ENCODE measurements at places on chromosomes 1 and 21.
A peak's percentile ranks its signal among the peaks of the same experiment; 100 is the strongest.

DNA sequence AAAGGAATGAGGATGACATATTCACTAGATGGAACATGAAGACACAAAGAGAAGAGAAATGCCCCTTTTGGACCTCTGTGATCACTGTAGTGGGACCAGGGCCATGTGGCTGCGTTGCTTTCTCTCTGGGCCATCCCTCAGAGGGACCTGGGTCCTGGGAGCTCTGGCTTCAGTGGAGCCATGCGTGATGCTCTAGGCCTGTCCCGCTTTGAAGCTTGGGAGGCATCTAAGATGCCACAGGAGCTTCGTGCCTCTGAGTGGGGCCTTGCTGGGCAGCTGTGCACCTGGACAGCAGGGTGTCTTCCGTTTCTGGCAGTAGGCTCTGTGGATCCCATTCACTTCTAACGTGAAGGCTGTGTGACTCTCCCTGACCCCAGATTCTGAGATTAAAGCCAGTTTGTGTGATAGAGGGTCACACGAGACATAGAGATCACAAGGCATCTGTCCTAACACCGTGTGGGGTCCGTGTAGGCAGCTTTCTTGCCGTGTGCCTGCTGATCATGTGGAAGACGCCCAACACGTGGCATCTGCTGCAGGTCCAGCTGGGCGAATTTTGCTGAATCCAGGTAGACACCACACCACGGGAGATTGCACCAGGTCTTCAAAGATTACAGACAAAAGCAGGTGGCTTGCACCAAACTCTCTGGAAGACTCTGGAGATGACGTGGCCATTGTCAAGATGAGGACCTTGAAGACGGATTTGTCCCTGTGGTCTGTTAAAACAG lies 17.2 kb upstream of the PRSS38 start:
- DNase-seq, result no peak

DNA sequence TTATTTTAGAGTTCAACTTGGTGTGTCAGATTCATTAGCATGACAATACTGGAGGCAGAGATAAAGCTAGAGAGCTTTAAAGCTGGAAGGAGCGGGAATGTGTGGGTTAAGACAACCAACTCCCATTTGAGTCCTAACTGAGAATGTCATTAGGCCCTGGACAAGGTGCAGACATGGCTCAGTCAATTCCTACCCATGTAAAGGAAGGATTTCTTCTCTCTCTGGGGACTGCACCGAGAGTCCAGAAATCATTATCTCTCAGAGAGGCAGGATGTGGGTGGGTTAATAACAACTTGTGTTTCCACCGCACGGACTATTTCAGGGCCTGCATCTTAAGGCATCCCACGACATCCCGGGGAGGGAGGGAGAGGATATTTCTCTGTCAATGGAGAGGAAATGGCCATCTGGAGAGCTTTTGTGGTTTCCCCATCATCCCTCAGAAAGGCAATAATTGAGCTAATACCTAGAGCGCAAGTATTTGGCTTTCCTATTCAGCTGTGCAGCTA lies 46.7 kb upstream of the SARS1 start:
- peak; percentile 47 for DNase-seq

DNA sequence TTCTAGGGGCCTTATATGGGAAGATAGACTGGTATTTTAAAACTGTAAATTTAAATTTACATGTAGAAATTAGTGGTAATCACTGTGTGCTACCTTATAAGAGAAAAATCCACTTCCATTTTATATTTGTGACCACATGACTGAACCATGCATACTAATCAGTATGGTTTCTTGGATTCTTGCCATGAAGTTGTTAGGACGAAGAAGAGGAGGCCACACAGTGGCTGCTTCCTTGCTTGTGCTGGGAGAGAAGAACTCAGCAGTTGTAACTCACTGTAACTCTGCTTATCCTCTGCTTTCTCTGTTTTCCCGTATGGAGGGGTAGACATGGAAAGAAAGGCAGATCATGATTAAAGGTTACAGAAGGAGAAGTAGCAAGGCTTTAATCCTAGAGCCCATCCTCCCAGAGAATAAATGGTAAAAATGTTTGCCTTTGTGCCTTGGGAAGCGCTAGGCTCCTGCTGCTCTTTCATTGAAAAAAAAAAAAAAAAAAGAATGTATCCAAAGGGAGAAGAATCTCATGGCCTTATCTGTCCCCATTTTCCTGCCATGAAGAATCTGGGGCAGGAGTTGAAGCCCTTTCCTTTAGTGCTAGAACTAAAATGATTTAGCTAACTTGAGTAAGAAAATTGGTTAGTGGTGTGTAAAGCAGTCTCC lies 32.4 kb downstream of the KCTD3 start:
- DNase-seq, result no peak

- no peak for DNase-seq
These were observed 25.3 kb upstream of the VAMP3 start for GRCh38 chr1:7745783-7746182.

- peak; percentile 49 for DNase-seq
These were observed 65.6 kb upstream of the DAB1 start for GRCh38 chr1:57489358-57490036.

- DNase-seq, result no peak
These were observed 498.1 kb downstream of the LMO4 start for GRCh38 chr1:87826681-87827251.

DNA sequence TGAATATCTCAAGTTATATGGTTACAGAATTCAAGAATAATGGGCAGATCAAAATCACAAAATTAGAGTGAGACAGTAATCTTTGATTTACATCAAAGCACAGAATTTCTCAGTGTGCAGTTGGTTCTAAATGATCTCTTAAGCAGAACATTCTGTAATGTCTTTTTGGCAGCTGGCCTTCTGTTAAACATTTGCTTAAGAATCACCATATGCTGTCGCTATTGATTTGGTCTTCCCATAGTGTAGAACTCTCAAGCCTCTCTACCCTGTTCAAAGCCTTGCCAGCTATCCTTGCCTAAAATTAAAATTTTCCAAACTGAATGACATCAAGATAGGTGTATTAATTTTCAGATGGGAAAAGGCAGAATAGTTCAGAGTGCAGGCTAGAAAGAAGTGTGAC lies 38.9 kb upstream of the ERO1B start:
- no peak for DNase-seq

- no peak for DNase-seq
These were observed 86.4 kb downstream of the FOXD2 start for GRCh38 chr1:47524272-47524671.

All from HAP-1 (cell line).